Posterior vena cava (tissue), 2 donors: ENCODE measurements at places on chromosomes 1 and 21. TPM values are rescaled to one million over a fixed set of nuclear protein-coding genes. Genes with fewer than 3 reads are reported as not detected.
A peak's percentile ranks its signal among the peaks of the same experiment; 100 is the strongest.

SLC9C2 gene
- total RNA-seq, result not detected

DAP3 gene
- 66.7 TPM for total RNA-seq

LAD1 gene
- total RNA-seq, result 0.29 TPM

ZFYVE9 gene
- 19.8 TPM for total RNA-seq

DCDC2B gene
- total RNA-seq, result not detected

- DNase-seq, result no peak
Observed at GRCh38 chr1:6385488-6386191, 7.9 kb downstream of the ACOT7 start.

DNA sequence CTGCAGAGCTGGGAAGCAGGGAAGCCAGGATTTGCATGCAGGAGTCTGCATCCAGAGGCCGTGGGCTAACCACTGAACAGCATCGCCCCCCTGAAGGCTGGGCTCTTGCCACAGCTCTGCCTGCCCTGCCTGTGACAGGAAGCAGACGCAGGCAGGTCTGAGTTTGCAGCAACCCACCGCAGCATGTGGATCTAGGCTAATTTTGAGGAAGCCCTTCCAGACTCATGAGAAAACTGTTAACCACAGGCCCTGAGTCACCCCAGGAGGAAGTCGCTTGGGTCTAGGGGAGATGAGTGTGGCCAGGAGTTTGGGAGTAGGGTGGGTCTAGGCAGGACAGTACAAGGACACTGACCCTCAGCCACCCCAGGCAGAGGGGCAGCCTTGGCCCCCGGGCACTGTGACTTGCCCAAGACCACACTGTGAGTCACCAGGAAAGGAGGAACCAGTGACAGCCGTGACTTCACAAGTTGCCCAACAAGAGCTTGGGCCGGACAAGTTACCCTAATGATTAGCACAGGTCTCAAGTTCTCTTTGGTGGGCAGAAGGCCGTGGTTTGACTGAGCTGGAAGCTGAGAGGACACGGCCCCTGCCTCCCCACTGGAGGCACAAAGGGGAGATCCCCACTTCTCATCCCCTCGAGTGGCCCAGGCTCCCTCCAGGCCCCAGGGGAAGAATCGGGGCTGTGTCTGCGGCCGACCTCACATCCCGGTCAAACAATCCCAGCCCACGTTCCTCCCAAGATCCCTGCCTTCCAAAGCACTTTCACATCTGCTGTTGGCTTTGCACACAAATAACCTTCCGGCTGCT, 826 bp downstream of the LAPTM5 start:
- DNase-seq, result peak; percentile 92

DNA sequence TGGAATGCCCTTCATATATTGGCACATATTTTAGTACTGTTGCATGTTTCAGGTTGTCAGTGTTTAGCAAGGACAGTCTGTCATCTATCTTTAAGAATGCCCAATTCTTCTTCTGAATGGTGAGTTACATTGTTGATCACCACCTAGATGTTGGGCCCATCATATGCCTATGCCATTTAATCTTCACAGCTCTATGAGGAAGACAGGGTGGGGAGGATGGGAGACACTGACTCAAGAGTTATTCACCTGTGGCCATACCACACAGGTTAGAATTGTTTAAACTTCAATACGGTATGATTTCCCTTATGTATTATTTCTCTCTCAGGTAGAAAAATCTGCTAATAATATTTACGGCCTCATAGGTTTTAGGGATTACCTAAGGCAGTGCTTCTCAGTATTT, 44.8 kb downstream of the MPZL1 start:
- DNase-seq, result no peak

- DNase-seq, result no peak
Observed at GRCh38 chr21:42705746-42706374, 52.4 kb downstream of the PDE9A start.

- no peak for DNase-seq
Observed at GRCh38 chr1:98104289-98104688, 183.5 kb upstream of the DPYD start.

DNA sequence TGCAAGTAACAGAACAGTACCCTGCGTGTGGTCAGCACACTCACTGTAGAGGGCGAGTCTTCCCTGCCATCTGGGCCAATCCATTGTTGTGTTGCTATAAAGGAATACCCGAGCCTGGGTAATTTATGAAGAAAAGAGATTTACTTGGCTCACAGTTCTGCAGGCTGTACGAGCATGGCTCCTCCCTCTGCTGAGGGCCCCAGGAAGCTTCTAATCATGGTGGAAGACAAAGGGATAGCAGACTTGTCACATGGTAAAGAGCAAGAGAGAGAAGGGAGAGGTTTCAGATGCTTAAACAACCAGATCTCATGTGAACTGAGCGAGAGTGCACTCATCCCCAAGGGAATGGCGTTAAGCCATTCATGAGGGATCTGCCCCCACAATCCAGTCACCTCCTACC, 126.2 kb downstream of the CNIH3 start:
- no peak for DNase-seq

DNA sequence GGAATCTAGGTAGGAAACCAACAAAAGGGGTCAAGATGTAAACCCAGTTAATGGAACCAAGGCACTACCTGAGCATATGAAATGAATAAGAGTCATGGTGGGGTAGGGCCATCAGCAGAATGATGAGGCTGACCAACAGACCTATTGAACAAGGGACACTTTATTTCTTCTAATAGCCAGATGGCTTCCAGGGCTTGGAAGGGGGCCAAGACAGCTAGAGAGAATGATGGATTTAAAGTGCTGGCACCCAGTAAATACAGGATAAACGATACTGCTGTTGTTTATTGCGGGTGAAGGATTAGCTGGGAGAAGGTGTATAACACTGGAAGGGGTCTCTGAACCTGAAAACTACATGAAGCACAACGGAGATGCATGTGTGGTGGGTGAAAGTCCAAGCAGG, 15.6 kb downstream of the DDAH1 start:
- DNase-seq, result no peak

- no peak for DNase-seq
Observed at GRCh38 chr1:31218705-31219104, 21.0 kb downstream of the NKAIN1 start.

- no peak for DNase-seq
Observed at GRCh38 chr1:47479664-47480063, 41.8 kb downstream of the FOXD2 start.

DNA sequence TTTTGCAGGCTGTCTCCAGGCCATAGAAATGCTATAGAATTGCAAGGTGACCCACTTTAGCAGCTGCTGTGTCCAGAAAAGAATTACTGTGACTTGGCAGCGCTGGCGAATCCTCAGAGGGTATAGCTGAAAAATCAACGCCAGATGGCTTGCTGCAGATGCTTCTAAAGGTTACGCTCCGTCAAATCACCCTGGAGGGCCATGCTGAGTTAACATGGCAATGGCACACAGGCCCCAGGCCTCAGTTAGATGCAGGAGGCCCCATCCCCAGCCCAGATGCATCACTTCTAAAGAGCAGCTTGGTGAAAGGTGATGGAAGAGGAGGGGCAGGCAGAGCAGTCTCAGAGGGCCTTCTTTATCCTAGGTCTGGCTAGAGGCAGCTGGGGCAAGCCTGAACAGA, 18.0 kb downstream of the KIAA1614 start:
- DNase-seq, result no peak

DNA sequence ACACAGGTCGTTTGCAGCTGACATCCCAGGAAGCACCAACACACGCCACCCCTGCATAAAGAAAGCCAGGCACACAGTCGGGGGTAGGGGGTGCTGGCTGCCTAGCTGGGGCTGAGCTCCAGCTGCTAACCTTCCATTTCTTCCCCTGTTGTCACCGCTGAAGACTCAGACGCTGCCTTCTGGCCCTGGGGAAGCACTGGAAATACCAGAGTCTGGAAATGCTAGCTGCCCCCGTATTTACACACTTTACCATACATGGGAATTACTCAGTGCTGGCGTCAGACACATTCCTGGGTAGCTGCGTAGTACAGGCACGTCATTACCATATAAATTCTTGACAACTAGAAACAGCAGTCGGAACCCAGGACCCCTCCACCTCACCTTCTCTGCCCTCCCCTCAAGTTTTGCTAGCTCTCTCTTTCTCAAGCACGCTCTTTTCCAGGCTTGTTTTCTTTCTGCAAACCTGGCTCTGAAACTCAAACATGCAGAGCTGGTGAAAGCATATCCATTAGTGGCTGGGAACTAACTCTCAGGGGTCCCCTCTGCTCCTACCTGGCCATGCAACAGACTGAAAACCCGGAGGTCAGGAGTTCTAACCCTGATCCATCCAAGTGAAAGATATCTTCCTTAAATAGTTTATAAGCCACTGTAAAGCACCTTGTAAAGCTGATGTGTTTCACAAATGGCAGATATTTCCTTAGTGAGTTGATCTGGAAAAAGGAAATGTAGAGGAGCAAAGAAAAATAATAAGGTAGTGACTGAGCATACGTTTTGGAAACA, 3.3 kb downstream of the CSRP1 start:
- DNase-seq, result no peak

- no peak for DNase-seq
Observed at GRCh38 chr1:85934516-85934915, 222.1 kb downstream of the COL24A1 start.

DNA sequence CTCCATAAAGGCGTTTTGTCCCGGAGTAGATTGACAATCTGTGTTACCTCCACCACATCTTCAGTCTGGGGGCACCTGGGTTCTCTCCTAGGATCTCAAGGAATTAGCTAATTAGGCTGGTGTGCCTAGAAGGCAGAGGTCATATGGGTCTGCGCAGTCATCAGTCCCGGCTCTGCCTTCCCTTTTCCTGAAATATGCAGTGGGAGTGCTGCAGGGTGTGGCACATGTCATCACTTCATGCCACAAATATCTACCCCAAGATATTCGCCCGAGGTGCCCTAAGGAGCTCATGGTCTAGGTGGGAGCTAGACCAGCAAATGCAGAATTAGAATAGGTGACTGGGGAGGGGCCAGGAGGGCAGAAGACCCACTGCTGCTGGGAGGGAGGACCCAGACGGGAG, 42.9 kb downstream of the ACTL8 start:
- no peak for DNase-seq

DNA sequence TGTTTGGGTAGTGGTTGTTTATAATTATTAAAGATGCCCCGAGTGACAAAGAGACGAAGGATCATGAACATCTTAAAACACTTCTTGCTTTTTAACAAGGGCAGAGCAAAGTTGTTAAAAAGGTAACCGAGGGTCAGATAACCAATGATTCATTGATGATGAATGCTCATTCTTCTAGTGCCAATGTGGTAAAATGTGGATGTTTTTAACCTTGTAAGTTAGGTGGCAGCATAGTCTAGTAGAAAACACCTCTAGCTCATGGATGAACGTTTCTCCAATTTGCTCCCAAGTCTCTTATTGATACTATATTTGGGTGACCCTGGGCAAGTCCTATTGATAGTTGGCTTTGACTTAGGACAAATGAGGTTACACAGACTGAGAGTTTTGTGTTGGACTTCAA, 167.9 kb downstream of the KIF26B start:
- DNase-seq, result no peak

DNA sequence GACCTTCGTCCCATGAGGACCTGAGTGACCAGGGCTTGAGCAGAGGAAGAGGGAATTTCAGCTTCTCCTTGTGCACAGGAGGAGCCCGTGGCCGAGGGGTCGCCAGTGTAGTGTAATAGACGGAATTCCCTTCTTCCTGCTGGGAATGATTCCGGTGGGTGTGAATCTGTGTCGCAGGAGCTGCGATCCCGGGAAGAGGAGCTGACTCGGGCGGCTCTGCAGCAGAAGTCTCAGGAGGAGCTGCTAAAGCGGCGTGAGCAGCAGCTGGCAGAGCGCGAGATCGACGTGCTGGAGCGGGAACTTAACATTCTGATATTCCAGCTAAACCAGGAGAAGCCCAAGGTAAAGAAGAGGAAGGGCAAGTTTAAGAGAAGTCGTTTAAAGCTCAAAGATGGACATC, 34.4 kb downstream of the MAP3K21 start:
- DNase-seq, result no peak

- DNase-seq, result no peak
Observed at GRCh38 chr1:9883585-9884449, 26.3 kb downstream of the CTNNBIP1 start.

GRCh38 chr1:179601093-179601492, 9.5 kb downstream of the TDRD5 start:
- no peak for DNase-seq
